ENCODE measurements at places on chromosomes 5 and 9.

DNA sequence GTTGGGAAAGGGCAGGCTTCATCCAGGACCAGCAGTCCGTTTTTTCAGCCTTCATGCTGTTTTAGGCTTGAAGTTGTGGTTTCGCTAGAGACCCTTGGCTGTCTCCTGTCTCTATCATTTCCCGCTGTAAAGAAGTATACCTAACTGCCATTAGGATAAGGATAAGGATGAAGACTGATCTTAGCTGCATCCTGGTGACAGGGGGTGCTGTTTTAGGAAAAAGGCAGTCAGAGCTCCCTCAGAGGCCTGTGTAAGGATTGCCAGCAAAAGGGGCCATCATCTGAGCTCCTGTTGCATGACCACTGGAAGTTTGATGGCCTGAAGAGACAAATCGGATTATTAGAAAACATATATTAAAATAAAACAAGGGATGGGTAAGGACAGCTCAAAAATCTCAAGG lies 64.8 kb upstream of the FGF10 start:
- no peak for DNase-seq

- no peak for DNase-seq
These were observed 30.7 kb downstream of the DNM1 start for GRCh38 chr9:128233817-128234406.

- DNase-seq = no peak
These were observed 44.0 kb downstream of the PTCD2 start for GRCh38 chr5:72364171-72364570.

GRCh38 chr9:127158786-127159324 lies 36.4 kb upstream of the ANGPTL2 start:
- no peak for DNase-seq

- DNase-seq = no peak
These were observed 4.9 kb upstream of the N4BP3 start for GRCh38 chr5:178108446-178108845.

DNA sequence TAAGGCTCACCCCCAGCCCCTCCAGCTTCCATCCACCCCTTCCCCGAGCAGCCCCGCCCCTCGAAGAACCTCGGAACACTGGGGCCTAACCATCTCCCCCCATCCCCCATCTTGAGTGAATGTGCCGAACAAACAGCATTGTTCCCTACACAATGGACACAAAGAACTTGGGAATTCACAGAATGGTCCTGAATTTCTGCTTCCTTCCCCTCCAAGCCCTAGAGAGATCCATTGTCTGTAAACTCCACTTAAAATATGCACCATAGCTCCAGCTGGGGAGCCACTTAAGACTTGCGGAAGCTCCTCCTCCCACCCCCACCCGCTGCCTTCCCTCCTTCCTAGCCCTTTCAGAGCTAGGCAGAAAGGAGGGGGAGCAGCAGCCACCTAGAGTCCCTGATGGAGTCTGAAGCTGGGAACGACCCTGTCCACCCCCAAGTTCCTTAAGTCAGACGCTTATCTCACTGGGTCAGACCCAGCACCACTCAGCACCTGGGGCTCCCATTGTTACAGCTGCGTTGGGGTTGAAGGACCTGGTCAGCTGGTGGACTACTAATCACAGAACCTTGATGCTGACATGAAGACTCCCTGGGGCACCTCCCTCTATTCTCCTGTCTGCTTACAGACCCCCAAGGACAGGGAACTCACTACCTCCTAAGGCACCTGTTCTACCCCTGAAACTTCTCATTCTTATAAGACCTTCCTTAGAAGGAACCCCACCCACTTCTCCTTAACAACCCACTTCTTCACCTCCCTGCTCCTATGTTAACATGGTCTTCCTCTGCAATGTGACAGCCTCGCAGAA lies 61.4 kb downstream of the PCDH1 start:
- DNase-seq = no peak

DNA sequence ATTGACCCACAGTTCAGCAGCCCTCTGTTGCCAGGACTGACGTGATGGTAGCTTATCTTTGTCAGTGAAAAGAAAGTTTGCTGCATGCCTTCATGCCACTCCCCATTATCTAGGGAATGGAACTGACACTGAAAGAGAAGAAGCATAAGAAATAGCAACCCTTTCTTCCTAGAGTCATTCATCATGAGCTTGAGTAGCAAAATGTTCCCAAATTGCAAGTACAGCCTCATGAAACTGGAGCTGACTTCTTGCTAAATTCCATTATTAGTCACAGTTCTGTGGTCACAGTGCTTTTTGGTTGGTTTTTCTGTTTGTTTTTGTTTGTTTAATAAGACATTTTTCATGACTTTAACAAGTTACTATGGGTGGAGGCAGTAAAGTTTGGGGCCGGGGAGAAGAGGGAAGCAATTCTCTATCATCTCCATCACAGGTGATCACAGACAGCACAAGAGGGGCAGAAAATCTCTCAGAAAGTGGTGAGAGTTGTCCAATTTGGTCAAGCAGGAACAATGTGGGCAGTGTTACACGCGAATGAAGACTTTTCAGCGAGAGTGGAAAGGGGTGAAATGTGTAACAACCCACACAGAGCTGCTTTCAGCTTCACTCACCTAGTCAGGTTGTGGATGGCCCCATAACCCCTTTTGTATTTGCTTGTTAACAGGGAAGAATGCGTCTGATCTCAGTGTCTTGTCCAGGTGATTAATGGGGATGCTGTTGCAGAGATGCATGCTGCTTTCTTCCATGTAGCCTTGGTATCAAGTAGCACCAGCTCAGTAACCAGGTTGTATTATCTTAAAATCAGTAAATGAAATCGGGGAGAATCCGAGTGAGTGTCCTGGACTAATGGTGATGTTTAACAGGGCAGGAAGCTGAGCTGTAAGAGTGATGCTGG lies 440.4 kb downstream of the DMRT2 start:
- DNase-seq = no peak

GRCh38 chr9:80156756-80157472 lies 585.1 kb downstream of the TLE4 start:
- DNase-seq = no peak

GRCh38 chr5:79588696-79589095 lies 23.5 kb upstream of the TENT2 start:
- DNase-seq = no peak

GRCh38 chr5:176979669-176980068 lies 26.9 kb downstream of the UIMC1 start:
- DNase-seq = no peak

DNA sequence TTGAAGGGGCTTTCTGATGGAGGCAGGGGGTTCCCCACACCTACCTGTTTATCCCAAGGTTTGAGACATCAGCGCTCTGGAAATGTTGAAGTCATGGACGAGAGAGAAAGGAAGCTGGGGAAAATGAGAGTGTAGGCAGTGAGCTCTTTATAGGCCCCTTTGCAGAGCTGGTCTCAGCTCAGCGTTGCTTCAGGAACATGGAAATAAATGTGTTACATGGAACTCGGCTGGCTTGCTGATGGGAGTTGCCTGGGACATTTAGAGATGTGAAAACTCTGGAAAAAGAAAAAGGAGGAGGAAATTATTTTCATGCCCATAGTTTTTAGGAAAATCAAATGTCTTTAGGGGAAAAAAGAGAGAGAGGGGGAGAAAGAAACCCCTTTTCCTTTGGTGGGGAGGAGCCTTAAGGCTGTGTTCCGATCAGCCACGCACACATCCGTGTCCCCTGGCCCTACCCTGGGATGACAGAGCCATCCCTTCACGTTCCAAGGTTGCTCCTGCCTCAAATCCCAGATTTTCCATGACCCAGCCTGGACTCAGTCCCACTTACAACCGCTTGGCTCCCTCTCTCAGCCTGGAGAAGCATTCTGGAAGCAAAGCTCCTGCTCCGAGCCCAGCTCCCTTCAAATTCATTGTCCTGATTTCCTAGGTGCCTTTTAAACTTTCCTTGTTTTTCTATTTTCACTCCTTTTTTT lies 78.3 kb downstream of the COL27A1 start:
- no peak for DNase-seq

DNA sequence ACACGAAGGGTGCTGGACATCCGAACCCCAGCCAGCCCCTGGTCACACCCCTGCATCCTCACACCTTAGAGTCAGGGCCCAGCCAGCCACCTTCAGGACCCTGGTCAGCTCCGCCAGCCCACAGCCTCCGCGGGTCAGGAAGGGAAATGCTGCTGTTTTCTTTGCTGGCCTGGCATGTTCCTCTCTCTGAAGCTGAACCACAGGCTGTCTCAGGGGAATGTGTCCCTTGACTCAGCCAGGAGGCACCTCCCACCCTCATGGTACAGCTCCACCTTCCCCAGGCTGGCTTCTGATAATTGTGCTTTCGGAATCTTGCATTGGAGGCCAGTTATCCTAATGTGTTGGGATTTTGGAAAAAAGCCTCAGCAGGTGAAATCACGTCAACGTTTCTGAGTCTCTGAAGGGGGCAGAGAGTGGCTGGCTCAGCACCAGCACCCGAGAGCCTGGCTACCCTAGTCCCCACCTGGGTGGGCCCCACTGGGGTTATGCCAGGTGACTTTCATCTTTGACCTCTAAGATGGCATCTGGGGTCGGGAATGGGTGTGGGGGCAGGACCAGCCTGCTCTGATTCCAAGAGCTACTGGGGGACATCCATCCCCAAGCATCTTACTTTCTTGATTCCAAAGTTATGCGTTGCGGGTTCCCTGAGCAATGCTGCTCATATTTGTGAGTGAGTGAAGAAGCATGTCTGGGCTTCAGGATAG lies 9.8 kb upstream of the OLFM1 start:
- DNase-seq = no peak

DNA sequence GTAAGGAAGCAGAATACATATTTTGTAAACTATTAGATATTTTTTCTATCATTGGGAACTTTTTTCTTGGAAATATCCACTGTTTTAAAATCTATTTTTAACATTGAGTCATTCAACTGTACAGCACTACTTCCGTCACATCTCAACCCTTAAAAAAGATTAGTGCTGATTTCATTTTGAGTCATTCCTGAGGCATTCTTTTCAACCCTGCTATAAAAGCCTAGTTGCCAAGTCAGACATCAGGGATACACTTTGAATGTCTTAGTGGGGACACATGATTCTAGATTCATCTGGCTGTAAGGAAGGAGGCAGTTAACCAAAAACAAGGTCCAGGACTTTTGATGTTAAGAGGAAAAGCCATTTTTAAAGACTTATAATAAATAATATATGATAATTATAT lies 160.9 kb downstream of the GIN1 start:
- peak; percentile 81 for DNase-seq

- peak; percentile 17 for DNase-seq
These were observed 3.8 kb downstream of the FAM219A start for GRCh38 chr9:34454571-34455065.

- DNase-seq = no peak
These were observed 810.2 kb upstream of the NUDT12 start for GRCh38 chr5:104372796-104373195.

- DNase-seq = no peak
These were observed 223.2 kb downstream of the FSTL4 start for GRCh38 chr5:133389066-133389590.

DNA sequence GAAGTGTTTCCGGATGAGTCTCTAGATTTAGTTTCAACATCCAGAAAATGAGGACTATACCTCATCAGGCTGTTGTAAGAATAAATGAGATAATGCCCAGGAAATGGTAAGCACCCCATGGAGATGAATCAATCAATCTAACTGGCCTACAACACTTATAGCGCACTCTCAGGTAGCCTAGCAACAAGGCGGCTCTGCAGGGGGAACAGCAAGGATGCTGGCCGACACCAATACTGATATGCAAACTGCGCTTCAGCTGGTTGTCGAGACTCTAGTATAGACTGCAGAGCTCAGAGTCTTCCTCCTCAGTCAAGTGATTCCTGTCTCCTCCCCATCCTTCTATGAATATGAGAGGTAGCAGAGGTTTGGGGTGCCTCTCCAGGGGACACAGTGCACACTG lies 218.8 kb upstream of the WWC1 start:
- no peak for DNase-seq

DNA sequence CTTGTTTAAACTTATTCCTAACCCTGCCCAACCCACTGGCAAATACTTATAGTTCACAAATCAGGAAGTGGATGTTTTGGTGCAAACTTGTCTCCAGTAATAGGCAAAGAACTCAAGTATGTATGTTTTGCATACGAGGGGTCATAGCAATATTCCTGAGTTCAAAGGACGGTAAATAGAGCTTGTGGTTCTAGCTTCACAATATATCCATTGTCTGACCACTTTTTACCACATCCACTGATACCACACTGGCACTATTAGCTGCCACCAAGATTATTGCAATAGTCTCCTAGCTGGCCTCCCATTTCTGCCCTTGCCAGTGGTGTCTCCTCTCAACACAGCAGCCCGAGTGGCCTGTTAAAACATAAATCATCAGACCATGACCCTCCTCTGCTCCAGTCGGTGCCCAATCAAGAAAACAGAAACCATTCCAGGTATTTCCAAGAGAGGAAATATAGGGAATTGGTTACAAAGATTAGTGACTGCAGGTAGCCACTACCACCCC lies 17.0 kb downstream of the GRXCR2 start:
- DNase-seq = no peak

DNA sequence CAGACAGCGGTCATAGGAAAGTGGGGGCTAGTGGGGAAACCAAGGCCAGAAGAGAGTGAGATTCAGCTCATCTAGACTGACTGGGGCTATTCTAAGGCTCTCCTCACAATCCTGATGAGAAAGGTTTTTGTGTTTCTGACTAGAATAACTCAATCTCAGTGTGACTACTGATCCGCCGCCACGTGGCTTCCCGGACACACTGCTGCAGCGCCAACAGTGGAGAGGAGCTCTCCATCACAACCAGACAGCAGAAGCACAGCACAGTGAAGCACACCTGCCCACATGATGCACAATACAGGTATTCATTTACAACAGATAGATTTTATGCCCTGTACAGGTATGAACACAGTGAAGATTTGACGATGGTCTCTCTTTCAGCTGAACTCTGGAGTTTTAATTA lies 25.4 kb downstream of the NREP start:
- DNase-seq = no peak

DNA sequence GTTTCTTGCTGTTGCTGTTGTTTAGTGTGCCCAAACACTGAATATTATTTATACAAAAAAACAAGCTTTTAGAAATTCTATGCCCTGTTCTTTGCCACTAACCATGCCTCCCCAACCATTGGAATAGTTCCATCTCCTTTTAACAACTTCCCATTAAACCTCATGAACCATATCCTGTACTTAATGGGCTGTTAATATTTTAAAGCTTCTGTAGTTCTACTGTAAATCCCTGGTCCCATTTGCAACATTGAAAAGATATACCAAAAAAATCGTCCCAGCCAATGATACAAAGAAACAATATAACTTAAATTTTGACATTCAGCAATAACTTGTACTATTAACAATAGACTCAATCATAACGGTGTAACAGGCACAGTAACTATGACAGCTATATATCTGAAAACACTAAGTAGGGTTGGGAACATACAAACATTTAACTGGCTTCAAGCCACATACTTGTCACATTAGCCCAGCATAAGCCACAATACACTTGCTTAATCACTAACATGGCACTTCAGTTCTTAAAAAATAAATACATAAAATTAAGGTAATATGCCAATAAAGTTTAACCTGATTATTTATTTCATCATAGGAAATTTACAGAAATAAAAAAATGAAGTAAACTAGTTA lies 86.1 kb downstream of the ADAMTS6 start:
- no peak for DNase-seq

- DNase-seq = no peak
These were observed 111.5 kb downstream of the SAXO1 start for GRCh38 chr9:18921366-18922075.

Data from AG04449 (cell line).